ENCODE measurements at places on chromosomes 1 and 21.

DNA sequence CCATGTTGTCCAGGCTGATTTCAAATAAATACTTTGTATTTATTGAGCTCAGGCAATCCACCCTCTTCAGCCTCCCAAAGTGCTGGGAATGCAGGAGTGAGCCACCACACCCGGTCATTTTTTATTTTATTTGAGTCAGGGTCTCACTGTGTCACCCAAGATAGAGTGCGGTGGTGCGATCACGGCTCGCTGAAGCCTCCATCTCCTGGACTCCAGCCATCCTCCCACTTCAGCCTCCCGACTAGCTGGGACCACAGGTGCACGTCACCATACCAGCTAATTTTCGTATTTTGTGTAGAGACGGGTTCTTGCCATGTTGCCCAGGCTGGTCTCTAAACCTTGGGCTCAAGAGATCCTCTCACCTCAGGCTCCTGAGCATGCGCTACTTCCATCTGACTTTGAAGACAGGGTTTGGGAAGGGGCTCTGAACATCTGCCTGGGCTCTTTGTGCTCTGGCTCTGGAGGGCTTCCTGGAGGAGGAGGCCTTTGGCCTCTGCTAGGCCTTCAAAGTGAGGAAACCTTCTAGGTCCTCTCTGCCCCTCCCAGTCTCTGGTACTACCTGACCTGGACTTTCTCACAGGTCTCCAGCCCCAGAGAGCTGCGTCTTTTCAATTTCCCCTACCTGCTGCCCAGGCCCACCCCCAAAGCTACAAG lies 5.8 kb downstream of the HSPB7 start:
- DNase-seq = no peak

DNA sequence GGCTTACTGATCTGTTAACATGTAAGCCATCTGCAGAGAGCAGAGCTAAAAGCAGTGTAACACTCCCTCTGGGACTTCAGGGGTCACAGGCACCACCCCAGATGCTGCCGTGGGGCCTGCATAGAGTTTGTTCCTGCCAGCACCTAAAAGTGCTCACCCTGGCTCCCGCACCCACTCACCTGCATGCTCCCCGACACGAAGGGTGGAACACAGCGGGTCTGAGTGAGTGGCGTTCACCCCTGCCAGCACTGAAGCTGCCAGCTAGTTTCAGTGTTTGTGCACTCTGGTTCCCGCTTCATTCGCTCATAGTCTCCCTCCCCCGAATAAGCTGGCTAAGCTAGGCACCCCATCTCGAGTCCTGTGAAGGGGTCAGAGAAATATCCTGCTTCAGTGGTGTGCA lies 1681.0 kb downstream of the NCAM2 start:
- DNase-seq = no peak

DNA sequence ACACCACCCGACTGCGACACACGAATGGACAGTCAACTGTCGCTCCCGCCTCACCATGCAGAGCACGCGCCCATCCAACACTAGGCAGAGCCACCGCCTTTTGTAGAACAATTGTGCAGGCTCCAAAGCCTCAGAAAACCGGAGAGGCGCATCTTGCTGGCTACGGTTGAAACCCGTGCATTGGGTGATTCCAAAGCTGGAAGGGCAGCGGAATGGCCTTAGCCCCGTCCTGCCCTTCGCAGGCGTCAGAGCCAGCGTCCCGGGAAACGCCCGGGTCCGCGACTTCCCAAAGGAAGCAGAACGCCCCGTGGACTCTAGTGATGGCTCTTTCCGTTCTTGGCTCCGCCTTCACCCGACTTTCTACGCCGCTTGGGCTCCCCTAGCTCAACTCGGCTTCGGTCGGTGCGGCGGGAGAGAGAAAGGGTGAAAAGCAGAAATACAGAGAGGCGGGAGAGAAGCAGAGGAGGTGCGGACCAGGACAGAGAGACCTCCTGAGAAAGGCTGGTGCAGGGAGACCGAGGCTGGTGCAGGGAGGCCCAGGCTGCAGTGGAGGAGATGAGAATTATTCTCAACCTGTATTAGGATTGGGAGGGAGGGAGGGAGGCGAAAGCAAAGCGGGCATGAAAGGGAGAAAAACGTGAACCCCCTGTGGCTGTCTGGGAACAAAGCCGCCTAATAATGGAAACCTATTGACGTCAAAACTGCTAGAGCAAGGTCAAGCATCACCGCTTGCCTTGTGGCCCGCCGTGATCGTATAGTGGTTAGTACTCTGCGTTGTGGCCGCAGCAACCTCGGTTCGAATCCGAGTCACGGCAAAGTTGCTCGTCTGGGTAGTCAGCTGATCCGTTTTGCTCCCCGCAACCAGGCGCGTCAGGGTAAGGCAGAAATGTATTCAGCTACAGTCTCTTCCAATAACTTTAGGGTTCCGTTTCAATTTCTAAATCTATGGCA lies 99.5 kb downstream of the PRKAB2 start:
- DNase-seq = peak; percentile 3

- no peak for DNase-seq
Measured at GRCh38 chr1:221118176-221118937, 239.1 kb downstream of the HLX start.

DNA sequence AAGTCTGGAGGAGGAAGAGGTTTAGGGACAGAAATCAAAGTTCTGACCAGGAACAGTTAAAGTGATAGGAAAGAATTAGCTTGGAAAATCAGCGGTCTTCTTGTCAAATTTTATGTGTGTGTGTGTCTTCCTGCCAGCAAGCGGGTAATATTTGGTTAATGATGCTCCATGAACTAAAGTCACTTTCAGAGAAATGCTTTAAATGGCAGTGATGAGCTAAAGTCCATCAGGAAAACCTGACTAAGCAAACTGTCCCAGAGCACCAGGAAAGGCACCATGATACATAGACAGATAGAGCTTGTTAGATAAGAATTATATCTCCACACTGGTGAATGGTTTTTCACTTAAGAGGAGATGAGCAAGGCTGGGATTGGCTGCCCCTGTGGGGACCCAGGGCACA lies 10.0 kb upstream of the CDC14A start:
- DNase-seq = no peak

GRCh38 chr1:12745992-12746323 lies at the start of gene CFAP107:
CFAP107 (plus strand) TSS chr1:12746200; CDS start chr1:12746431, 231 bp downstream.
- DNase-seq = peak; percentile 4

- DNase-seq = peak; percentile 67
Measured at GRCh38 chr1:160219062-160219929, 14.1 kb downstream of the PEA15 start.

GRCh38 chr1:84247425-84248220 lies 53.9 kb upstream of the SAMD13 start:
- peak; percentile 34 for DNase-seq

DNA sequence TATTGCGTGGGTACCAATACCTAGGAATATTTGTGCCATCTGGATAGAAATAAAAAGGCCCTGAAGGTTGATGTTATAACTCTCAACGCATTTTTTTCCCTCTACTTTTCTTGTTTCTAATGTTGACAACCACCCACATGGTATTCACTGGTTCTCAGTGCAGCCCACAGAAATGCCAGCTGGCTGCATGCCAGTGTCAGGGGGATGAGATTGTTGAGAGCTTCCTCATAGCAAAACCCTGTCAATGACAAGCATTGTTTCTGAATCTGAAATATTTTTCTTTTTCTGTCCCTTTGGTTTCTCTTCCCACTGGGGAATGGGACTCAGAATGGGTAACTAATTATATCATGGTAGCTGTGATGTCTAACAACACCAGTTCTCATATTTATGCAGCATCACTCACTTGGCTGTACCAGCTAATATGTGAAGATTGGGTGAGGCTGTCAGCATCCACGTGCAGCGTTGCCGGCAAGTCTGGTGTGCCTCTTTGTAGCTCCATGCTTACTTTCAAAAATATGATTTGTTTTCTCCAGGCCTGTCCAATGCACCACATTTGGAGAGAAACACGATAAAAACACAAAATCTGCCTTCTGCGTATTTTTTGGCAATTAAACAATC lies 284.6 kb downstream of the PTBP2 start:
- DNase-seq = peak; percentile 90

DNA sequence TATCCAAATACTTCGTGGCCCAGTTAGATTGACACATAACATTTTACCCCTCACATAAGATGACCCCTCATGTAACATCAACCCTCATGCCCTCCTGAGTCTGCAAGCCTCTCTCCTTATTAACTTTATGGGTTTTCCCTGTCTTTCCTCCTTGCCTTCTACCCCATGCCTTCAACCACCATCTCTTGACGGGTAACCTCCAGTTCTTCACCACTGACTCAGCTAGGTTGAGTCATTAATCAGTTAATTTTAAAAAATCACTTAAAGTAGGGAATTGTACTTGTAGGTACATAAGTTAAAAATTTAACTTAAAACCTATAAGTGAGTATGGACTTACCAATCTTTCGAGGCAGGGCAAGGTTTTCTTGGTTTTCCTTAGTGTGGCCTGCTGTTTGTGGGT lies 330.7 kb downstream of the CAMTA1 start:
- no peak for DNase-seq

GRCh38 chr1:230144010-230144614 lies 77.1 kb downstream of the GALNT2 start:
- DNase-seq = no peak

GRCh38 chr21:27298465-27298864 lies 331.6 kb upstream of the ADAMTS5 start:
- no peak for DNase-seq

GRCh38 chr1:15833842-15834405 lies 13.6 kb upstream of the SPEN start:
- no peak for DNase-seq

GRCh38 chr1:151596166-151596953 lies 15.5 kb upstream of the SNX27 start:
- no peak for DNase-seq

- DNase-seq = no peak
Measured at GRCh38 chr1:61682891-61683290, 42.0 kb downstream of the TM2D1 start.

- no peak for DNase-seq
Measured at GRCh38 chr1:14987829-14988603, 165.5 kb upstream of the TMEM51 start.

GRCh38 chr1:152957561-152957960 lies 10.6 kb downstream of the SPRR5 start:
- no peak for DNase-seq

- DNase-seq = no peak
Measured at GRCh38 chr1:170354246-170354645, 177.7 kb upstream of the GORAB start.

DNA sequence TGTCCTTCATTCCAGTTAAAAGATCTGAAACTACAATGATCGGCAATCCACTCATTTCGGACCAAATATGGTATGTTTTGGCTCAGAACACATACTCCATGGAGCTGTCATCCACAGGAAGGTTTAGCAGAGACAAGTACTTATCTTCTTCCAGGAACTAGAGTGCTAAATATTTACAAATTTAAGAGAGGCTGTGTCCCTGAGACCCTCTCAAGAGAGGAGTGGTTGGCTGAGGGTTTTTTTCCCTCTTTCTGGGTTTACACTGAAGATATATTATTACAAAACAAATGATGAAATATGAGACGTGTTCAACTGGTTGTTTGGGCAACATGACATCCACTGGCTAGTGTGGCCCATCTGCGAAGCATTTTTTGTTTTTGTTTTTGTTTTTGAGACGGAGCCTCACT lies 25.9 kb upstream of the NID1 start:
- DNase-seq = no peak

GRCh38 chr1:160091666-160092223 lies 6.7 kb downstream of the IGSF8 start:
- DNase-seq = no peak

GRCh38 chr1:70256664-70257063 lies 35.5 kb downstream of the SRSF11 start:
- no peak for DNase-seq

GRCh38 chr1:997713-997992 lies 2.2 kb downstream of the HES4 start:
- no peak for DNase-seq

DNA sequence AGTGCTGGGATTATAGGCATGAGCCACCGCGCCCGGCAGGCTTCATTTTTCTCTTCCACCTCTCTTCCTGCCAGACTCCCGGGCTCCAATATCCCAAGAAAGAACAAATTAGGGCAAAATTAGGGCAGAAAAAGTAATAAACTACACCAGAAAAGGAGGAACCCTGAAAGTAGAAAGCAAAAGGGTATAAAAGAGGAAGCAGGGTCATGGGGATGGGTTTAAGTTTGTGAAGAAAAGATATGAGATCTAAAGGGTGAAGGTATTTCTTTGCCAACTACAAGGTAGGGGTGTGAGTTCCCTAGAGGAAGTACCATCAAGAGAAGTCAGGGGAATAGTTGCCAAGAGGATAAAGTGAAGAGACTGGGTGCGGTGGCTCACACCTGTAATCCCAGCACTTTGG lies 9.9 kb downstream of the PTPN22 start:
- no peak for DNase-seq

DNA sequence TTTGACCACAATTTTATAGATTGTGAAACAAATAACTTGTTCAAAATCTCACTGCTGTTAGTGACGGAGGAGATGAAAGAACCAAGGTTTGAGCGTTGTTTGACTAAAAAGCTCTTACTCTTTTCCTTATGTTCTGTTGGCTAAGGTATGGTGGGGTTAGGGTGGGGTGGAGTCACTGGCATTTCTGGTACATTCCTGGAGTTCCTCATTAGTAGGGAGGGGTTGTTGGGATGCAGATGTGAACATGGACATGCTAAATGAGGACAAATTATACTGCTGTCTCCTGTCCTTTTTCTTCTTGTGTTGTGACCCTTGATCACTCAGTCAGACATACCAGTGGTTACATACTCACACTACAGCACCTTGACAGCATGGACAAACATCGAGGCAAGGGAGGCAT lies 26.2 kb upstream of the CD1D start:
- DNase-seq = no peak

- no peak for DNase-seq
Measured at GRCh38 chr1:85976516-85977205, 179.9 kb downstream of the COL24A1 start.

DNA sequence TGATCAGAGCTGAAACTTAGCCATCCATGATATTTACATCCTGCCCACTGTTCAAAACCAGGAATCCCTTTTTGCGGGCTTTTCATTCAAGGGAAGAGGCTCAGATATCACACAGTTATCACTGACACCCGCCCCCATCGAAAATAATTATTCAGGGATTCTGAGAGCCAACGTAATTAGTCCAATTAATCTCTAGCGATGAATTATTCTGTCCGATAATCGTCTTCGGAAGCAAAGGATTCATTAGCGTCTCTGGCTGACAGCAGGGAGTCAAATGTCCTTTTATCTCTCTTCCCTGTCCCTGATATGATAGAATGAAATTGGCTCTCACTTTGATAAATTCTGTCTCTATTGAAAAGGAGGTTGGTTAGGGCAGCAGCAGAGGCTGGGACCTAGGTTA lies 140.4 kb upstream of the IPO9 start:
- no peak for DNase-seq

DNA sequence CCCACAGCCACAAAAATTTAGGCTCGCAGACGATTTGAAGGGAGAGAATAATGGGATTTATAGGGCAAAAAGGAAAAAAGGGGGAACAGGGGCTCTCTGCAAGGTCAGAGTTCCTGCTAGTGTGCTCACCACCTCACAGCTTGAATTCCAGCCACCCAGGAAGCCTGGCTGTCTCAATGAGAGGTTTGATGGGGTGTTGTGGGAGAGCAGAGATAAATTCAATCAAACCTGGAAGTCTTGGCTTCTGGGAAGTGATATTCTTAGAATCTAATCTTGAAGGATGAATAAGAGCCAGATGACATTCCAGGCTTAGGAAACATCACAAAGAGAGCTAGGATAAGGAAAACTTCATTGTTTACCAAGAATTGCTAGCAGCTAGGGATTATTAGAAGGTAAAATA lies 47.4 kb upstream of the C21orf91 start:
- no peak for DNase-seq

- no peak for DNase-seq
Measured at GRCh38 chr1:177124577-177125278, 39.8 kb downstream of the ASTN1 start.

Measured in fibroblast of skin of right quadriceps (primary cell).